Stimulated activated CD8-positive, alpha-beta memory T cell treated with anti-CD3 and anti-CD28 coated beads, Interleukin-7, amount 100 ng/mL, for 48 hours (primary cell): ENCODE measurements at places on chromosomes 2 and 18.

DNA sequence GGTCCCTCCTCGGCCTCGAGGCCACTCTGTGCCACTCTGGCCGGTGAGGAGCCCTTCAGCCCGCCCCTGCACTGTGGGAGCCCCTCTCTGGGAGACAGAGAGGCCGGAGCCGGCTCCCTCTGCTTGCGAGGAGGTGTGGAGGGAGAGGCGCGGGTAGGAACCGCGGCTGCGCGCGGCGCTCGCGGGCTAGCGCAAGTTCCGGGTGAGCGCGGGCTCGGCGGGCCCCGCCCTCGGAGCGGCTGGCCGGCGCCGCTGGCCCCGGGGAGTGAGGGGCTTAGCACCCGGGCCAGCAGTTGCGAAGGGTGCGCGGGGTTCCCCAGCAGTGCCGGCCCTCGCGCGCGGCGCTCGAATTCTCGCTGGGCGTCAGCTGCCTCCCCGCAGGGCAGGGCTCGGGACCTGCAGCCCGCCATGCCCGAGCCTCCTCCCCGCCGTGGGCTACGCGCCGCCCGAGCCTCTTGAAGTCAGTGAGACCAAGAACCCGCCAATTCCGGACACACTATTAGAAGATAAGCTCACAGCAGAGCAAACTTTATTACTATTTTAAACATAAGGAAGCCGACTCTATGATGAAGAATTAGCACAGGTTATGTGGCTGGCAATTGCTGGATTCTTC, 825.8 kb upstream of the FANCL start:
- no peak for DNase-seq

GRCh38 chr18:51941999-51942398, 398.0 kb upstream of the DCC start:
- no peak for DNase-seq

DNA sequence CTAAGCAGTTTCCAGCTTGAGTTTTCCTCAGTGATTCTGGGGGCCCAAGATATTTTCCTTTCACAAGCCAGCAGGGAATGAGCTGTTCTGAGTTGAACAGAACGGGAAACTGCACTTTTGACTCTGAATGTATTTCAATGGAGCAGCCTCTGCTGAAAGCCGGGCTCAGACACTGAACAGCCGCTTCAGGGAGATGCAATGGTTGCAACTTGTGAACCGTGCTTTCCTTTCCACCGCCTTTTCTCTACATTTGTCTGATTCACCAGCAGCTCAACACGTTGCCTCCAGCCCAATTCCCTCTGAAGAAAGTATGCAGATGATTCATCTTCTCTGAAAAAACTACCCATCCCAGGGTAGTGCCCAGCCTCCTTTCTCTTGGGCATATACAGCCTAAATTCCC, 119.3 kb upstream of the PKDCC start:
- DNase-seq, result no peak

DNA sequence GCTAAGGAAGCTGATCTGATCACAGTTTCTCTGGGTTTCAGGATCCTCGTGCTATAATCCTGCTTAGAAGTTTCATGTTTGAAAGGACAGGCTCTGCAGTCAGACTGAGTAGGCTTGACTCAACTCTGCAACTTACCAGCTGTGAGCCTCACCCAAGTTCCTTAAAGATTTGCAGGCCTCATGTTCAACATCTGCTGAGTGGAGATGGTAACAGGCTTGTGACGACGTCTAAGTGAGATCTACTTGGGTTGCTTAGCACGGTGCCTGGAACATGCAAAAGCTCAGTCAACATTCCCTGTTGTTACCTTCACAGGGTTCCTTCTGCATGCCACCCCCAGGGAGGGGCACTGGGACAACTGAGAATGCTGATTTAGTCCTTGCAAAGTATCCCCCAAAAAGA, 164.2 kb downstream of the C1D start:
- no peak for DNase-seq

- DNase-seq, result no peak
Observed at GRCh38 chr18:6949800-6950586, 167.6 kb downstream of the LAMA1 start.

GRCh38 chr2:8540552-8541055, 141.3 kb upstream of the ID2 start:
- DNase-seq, result no peak

DNA sequence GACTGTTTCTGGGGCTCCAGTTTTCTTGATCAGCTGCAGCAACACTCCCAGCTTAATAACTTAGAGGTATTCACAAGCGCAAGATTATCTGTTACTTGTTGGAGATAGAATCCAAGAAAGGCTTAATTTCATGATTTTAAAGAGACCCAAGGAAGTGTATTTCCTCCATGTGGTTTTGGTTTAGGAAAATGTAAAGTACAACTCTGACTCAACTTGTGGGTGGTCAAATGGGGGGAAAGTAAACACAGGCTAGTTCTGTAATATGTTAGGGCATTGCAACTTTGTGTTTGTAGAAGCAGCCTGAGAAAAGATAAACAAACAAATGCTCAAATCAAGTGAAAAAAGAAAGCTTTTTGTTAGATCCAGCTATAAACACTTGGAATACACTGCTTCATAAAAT, 90.1 kb upstream of the COL3A1 start:
- DNase-seq, result no peak

DNA sequence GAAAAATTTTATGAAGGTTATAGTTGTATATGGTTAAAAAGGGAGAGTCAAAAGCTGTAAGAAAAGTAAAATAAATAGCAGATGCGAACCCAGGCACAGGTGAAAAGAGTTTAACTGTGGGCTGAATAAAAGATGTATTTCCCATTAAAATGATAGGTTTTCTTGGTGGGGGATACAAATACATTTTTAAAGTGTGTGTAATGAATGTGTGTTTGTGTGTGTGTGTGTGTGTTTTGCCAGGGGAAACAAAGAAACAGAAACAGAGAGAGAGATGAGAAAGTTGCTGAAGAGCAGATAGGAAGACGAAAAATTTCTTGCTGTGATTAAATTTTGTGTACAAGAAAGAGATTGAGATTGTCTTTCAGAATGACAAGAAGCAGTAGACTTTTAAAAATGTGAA, 12.1 kb downstream of the TFPI start:
- no peak for DNase-seq

DNA sequence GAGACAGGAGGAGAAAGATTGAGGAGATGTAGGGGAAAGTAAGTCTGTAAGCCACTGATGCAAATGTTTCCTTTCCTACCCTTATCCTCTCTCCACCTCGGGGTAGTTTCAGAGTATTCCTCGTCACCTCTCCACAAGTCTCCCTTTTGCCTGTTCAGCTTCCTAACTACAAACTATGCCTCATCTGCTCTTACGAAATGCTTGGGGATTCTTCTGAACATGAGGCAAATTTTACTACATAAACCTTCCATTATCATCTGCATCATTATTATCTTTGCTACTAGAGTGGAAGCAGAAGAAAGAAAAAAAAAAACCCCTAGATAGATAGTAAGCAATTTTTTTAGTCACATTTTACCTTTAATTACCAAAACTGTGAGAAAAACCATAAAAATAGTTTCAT, 43.1 kb upstream of the CWC22 start:
- no peak for DNase-seq

DNA sequence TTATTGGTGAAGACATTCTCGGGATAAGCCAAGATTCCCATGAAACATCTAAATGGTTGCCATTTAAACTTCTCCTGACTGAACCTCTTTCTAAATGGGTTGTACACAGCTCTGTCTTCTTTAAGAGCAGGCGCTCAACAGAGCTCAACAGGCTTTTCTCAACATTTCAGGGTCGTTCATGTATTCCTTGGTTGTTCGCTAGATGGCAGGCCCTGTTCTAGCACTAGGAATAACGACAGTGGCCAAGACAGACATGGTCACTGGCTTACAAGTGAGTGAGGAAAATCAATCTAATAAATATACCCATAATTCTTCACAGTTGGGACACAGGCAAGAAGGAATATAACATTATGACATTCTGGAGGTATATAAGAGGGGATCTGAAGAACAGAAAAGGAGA, 154.5 kb downstream of the SMAD2 start:
- DNase-seq, result no peak
